ENCODE measurements at places on chromosomes 3 and 15.

GRCh38 chr3:8824238-8824637 is 54.8 kb upstream of the OXTR start:
- no peak for DNase-seq

DNA sequence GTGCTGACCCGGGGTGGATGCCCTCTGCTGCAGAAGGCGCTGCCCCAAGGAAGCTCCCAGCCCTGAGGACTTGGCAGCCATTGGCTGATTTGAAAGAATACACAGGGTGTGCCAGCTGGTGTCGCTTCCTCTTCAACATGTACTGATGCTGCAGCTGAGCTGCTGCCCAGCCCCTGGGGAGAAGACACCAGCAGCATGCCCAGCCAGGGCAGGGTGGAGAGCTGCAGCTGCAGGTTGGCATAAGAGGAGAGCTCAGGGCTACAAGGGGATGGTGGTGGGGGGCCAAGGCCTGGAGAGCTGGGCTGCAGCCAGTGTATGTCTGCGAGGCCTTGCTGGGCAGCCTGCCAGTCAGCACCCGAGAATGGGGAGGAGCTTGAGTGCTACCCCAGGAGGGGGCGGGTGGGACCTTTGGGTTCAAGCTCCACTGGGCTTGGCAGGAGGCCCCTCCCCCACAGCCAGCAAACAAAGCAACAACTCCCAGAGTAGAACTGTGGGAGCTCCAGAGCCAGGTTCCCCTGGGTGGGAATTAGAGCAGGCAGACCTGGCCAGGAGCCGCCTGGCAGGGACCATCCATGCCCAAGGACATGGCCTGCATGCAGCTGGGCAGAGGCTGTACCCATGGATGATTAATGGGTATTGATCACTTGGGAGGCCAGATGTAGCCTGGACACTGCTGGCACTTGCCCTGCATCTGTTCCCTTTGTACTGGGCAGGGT is 9.2 kb upstream of the SEMA4B start:
- peak; percentile 56 for DNase-seq

DNA sequence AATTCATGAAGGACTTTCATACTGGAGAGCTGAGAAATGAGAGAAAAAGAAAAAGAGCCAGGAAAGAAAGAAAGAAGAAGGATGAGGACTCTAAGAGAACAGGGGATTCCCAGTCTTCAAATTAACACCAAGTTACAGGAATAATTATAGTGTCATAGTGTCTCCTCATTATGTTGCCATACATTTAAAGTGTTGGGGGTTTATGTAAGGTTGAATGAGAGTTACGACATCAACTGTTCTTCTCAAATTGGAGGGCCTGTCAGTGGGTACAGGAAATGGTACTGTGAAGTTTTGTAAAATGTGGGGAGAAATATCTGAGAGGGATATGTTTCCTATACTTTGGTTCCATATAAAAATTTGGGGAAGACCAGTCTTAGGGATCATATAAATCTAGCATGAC is 12.3 kb upstream of the CD200 start:
- DNase-seq, result no peak

- DNase-seq, result no peak
Measured at GRCh38 chr3:183489455-183490210, 61.2 kb upstream of the MCF2L2 start.

DNA sequence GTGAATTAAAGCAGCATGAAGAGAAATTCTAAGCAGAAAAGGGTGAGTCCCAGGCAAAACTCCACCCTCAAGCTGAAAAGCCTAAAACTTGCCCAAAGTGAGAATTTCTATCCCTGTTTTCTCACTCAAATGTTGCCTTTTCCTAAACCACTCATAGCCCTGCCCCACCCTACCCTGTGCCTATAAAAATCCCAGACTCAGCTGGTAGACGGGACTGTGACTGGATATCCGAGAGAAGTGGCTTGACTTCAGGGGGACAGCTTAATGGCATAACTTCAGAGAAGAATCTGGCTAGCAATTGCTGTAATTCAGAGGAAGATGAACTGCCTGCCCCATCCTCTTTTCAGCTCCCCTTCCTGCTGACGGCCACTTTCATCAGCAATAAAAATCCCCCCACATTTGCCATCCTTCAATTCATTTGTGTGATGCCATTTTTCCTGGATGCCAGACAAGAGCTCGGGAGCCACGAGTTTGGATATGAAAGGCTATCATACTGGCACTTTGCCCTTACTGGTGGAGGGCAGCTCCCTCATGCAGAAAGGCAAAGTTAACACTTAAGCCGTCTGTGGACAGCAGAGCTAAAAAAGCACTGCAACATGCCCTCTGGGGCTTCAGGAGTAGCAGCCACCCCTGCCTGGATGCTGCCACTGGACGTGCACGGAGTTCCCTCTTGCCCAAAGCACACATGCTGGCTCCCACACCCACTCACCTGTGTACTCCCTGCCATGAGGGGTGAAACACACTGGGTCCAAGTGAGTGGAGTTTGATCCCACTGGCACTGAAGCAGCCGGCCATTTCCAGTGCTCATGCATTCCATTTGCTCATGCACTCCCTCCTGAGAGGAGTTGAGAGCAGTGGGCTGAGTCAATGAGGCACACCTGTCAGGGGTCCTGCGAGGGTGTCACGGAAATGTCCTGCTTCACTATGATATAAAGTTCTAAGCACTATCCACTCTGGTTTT is 670.6 kb downstream of the PLOD2 start:
- DNase-seq, result no peak

- DNase-seq, result no peak
Measured at GRCh38 chr15:36911322-36911944, 188.9 kb downstream of the MEIS2 start.

DNA sequence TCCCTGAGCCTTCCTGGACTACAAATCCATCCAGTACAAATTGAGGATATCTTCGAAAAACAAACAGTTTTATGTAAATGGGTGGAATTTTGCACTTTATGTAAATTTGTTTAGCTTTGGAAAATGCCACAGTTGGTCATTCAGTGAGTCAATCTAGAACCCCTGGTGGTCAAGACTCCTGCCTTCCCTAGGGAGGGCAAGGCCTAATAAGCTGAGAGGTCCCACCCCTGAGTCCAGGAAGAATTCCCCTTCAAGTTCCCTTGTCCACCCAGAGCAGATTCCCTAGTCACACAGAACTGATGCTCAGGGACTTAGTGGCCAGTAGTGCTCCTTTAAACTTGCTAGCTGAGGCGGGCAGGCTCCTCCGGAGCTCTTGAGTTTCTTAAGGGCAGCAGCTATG is 6.1 kb upstream of the RUBCN start:
- no peak for DNase-seq

- DNase-seq, result no peak
Measured at GRCh38 chr3:139607257-139608107, 67.9 kb upstream of the RBP1 start.
